ENCODE measurements at places on chromosomes 1 and 21. TPM values are rescaled to one million over a fixed set of nuclear protein-coding genes. Genes with fewer than 3 reads are reported as not detected.

The OPRD1 gene
- total RNA-seq: 0.69 TPM

The ANKRD34A gene
- total RNA-seq: 0.50 TPM

The GBP7 gene
- total RNA-seq: 0.29 TPM

The DNM3 gene
- total RNA-seq: 44.3 TPM

The LCE1F gene
- total RNA-seq: not detected

GRCh38 chr1:209405183-209405814, 178.2 kb upstream of the CAMK1G start:
- DNase-seq: no peak
- H3K27ac ChIP-seq: no peak overlapping the region
- peaks cover 3% of the 10 kb centered on the region for H3K27me3 ChIP-seq
- no peaks in the 10 kb centered on the region for H3K36me3 ChIP-seq

DNA sequence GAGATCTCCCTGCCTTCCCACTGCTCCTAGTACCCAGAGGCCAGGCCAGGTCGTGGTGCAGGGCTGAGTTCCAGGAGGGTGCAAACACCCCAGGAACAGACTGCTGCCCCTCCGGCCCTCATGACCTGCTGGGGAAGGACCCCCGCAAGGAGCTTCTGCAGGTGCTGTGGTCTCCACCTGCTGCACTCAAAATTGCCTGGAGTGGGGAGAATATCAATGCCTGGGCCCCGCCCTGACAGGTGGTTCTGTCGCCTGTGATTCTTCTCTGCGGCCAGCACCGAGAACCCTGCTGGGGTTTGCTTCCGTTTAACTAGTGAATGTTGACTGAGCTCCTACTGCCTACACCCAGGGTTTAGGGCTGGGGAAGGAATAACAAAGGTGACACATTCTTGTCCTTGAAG, 2.1 kb upstream of the TFF3 start:
- H3K27ac ChIP-seq: no peak overlapping the region
- no peaks in the 10 kb centered on the region for H3K4me1 ChIP-seq
- no peak for DNase-seq
- H3K27me3 ChIP-seq: no peaks in the 10 kb centered on the region
- H3K4me3 ChIP-seq: no peak overlapping the region

- H3K4me1 ChIP-seq: peaks cover 10% of the 10 kb centered on the region
- H3K27ac ChIP-seq: no peak overlapping the region
- no peaks in the 10 kb centered on the region for H3K36me3 ChIP-seq
- no peaks in the 10 kb centered on the region for H3K27me3 ChIP-seq
- DNase-seq: no peak
- H3K4me3 ChIP-seq: no peak overlapping the region
Observed at GRCh38 chr1:42783092-42783491, 1.7 kb upstream of the TMEM269 start.

DNA sequence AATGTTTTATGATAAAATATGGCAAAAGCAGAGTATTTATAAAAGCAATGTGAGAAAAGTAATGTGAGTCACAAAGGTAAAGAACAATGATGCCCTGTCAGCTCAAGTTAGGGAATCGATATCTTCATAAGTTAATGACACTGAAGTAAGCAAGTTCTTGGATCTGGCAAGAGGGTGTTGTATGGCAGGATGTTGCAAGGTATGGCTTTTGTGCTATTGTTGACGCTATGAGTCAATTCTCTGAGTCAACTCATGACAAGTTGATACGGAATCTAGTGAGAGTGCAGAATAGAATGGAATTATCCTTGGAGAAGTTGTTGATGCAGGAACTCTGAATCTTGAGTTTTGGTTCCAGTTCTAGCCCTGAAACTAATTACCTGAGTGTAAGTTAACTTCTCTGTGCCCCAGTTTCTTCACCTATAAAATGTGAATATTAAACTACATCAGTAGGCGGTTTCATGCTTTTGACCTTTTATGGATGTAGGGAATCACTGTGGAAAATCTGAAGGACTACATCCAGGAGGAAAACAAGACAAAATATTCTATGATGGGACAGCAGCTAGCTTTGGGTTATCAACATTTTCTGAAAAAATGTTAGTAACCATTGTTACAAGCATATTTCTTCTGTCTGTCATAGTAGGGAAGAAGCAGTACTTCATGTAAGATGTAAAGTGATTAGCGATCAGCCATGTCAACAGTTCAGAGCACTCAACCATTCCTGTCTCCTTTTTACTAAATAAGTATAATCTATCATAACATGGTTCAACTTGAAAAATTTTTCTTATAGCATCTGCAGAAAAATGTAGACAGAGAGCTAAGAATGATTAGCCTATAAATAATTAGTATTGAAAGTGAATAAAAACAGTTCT, 96.9 kb downstream of the ATP6V1G3 start:
- no peaks in the 10 kb centered on the region for H3K36me3 ChIP-seq
- no peak for DNase-seq
- no peak overlapping the region for H3K4me3 ChIP-seq
- H3K27me3 ChIP-seq: no peaks in the 10 kb centered on the region
- H3K4me1 ChIP-seq: no peaks in the 10 kb centered on the region
- no peak overlapping the region for H3K27ac ChIP-seq

DNA sequence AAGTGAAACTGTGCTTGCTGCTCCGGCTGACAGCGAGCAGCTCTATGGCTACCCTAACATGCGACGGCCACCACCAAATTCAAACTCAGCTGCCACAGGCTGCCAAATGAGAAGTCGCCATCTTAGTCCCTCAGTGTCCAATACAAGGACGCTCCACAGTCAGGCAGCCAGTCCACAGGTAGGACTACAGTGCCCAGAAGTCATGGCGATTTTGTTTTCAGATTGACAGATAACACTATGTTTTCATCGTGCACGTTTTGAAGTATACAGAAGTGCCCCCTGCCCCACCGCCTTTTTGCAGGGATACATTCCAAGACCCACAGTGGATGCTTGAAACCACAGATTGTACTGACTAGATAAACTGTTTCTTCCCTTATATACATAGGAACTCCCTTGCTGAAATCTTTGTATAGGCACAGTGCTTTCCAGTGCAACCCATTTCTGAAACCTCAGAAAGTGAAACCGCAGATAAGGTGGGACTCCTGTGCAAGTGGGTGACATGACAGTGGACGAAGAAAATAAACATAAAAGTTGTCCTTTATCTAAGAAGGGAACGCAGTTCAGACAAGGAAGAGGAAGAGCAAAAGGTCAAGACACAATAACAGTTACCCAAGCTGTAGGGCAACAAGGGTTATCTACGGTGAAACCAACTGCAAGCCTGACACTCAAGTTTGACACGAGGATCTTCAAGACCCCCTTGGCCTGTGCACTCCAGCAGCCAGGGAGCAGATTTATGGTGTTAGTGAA, 52.2 kb downstream of the STX6 start:
- peaks cover 3% of the 10 kb centered on the region for H3K36me3 ChIP-seq
- no peak for DNase-seq
- H3K4me3 ChIP-seq: no peak overlapping the region
- H3K4me1 ChIP-seq: peaks cover 6% of the 10 kb centered on the region
- no peaks in the 10 kb centered on the region for H3K27me3 ChIP-seq

GRCh38 chr1:150708595-150708994, 11.6 kb upstream of the GOLPH3L start:
- no peak for DNase-seq
- H3K4me1 ChIP-seq: no peaks in the 10 kb centered on the region
- H3K4me3 ChIP-seq: no peak overlapping the region
- H3K27me3 ChIP-seq: no peaks in the 10 kb centered on the region
- H3K36me3 ChIP-seq: no peaks in the 10 kb centered on the region

- peak overlapping the region; percentile 97 for H3K27ac ChIP-seq
- H3K4me1 ChIP-seq: peaks cover 14% of the 10 kb centered on the region
- H3K27me3 ChIP-seq: no peaks in the 10 kb centered on the region
Observed at GRCh38 chr1:167221738-167222610, 1.3 kb downstream of the POU2F1 start.

GRCh38 chr1:224408294-224408590, 26.4 kb downstream of the WDR26 start:
- peaks cover 91% of the 10 kb centered on the region for H3K36me3 ChIP-seq
- H3K27me3 ChIP-seq: no peaks in the 10 kb centered on the region
- H3K27ac ChIP-seq: no peak overlapping the region
- H3K4me3 ChIP-seq: no peak overlapping the region
- no peak for DNase-seq

DNA sequence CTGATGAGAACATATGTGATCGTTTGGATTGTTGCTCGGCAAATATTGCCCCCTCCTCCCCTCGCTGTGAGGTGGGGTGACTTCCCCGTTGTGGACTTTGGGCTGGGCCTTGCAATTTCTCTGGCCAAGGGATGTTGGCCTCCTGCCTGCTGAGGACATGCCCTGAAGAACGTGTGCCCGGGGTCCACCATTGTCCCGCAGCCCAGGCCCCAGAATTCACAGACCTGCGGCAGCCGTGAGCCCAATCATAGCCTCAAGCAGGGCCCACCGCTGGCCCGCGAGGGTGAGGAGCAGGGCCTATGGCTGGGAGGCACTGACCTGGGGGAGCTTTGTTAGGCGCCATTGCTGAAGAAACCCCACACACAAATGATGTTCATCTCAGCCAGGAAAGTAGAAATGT, 58.3 kb upstream of the ACTRT2 start:
- H3K27ac ChIP-seq: no peak overlapping the region
- H3K27me3 ChIP-seq: no peaks in the 10 kb centered on the region
- no peaks in the 10 kb centered on the region for H3K36me3 ChIP-seq
- no peak overlapping the region for H3K4me3 ChIP-seq
- H3K4me1 ChIP-seq: no peaks in the 10 kb centered on the region
- DNase-seq: no peak

DNA sequence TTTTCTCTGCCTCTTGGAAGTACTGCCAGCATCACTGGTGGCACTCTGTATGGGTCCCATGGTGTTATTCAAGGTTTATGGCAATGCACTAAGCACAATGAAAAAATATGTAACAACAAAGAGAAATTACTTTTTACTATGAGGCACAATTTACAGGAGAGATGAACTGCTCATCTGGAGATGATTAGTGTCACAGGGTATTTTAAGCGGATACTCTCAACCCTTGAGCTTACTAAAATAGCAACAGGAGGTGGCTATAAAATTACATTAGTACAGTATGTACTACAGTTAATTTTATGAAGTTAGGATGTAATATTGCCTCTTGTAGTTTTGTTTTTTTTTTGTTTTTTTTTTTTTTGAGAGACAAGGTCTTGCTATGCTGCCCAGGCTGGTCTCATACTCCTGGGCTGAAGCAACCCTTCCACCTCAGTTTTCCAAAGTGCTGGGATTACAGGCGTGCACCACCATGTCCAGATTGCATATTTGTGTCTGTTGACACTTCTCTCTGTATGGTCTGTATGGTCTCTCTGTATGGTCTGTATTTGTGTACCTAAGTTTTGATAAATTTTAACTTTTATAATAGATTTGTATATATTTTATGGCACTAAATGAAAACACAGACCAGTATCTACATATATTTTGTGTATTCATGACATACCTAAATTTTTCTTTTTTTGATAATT, 175.6 kb upstream of the HP1BP3 start:
- H3K36me3 ChIP-seq: no peaks in the 10 kb centered on the region
- H3K27ac ChIP-seq: no peak overlapping the region
- no peaks in the 10 kb centered on the region for H3K4me1 ChIP-seq

DNA sequence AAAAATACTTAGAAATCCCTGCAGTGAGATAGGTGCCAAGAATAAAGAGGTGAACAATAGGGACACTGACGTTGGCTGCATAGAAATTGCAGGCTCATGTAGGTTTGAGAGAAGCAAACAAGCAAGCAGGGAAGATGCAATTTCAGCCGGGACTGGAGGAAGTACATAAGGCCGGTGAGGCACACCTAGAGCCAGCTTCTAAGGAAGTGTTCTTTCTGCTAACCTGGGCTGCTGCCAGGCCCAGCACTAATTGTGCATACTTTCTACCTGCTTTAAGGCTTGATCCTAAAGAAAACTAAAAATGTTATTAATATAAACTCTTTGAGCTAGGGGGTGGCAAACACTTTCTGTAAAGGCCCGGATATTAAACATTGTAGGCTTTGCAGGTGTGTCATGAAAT, 71.0 kb downstream of the LMO4 start:
- H3K4me1 ChIP-seq: no peaks in the 10 kb centered on the region
- H3K4me3 ChIP-seq: no peak overlapping the region
- no peak overlapping the region for H3K27ac ChIP-seq

GRCh38 chr1:6666696-6667095, 34.9 kb downstream of the DNAJC11 start:
- no peak overlapping the region for H3K4me3 ChIP-seq
- peak overlapping the region; percentile 37 for H3K27ac ChIP-seq
- H3K27me3 ChIP-seq: no peaks in the 10 kb centered on the region
- peaks cover 17% of the 10 kb centered on the region for H3K36me3 ChIP-seq
- H3K4me1 ChIP-seq: peaks cover 19% of the 10 kb centered on the region
- no peak for DNase-seq

- no peaks in the 10 kb centered on the region for H3K36me3 ChIP-seq
- no peak overlapping the region for H3K27ac ChIP-seq
- no peaks in the 10 kb centered on the region for H3K27me3 ChIP-seq
Observed at GRCh38 chr1:162372159-162373071, 4.2 kb downstream of the SPATA46 start.

DNA sequence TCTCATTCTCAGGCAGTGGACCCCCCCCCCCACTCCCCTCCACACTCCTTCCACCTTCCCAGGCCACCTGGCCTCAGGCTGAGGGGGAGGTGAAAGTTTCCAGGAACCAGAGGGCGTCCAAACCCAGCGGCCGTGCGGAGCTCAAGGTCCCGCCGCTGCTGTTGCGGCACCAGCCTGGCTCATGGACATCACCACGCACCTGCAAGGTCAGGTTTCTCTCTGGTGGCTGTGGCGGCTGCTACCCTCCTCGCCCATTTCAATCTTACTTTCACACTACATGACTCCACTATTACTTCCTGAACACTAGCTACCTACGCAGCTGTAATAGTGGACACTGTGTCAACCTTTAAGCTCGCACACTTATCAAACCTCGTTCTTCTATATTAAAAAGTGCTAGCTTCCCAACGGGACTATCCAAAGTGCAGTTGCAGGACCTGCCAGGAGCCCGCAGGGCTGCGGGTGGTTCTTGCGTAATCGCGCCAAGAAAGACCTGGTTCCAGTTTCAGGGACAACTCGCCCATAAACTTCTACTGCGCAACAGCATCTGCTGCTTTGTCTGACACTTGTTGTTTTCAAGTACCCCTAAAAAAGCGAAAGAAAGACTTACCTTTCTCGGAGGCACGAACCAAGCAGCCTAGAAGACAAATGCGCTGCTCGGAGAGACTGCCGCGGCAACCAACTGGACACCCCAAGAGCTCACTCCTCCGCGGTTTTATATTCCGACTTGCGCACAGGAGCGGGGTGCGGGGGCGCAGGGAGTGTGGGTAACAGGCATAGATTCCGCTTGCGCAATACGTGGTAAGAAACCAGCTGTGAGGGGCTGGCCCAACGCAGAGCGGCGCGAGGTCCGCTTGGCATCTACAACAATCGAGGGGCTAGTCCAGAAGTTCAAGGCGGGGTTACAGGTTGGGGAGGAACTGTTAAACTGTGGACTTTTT, at the start of gene DIRAS3:
Gene DIRAS3, minus strand, starts transcription at position 687 of the 938 bp plus-strand sequence. CDS start 3,330 bp downstream, outside the sequence.
- peak within 1 kb of the TSS; percentile 58 for H3K27ac ChIP-seq
- no peaks in the 10 kb centered on the region for H3K27me3 ChIP-seq
- H3K36me3 ChIP-seq: no peaks in the 10 kb centered on the region
